ENCODE measurements at places on chromosomes 16 and 17.
A peak's percentile ranks its signal among the peaks of the same experiment; 100 is the strongest.

DNA sequence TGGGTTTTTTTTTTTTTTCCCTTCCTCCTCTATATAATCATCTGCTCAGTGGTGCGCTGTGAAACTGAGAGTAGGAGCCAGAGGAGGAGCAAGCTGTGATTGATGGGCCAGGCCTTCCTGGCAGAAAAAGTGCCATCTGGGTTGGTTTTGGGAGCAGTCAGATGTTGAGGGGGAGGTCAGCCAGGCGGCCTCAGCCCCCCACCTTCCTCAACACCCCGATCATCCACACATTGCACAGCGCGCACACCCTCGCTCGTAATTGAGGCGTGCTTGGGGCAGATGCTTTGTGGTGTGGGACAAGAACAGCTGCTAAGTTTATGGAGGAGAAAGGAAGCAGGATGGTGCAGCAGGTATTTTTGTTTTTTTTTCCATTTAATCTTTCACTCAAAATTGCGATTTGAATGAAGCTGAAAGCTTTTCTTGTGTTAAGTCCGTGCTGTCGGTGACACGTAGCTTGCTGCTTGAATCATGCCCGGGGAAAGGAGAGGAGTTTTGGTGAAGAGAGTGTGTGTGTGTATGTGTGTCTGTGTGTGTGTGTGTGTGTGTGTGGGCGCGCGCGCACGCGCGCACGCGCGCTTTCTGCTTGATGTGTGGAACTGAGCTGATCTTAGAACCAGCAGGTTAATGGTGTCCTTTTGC lies 177.4 kb downstream of the RBFOX1 start:
- no peak for DNase-seq

- DNase-seq = no peak
Observed at GRCh38 chr16:84245956-84246678, 6.3 kb upstream of the KCNG4 start.

DNA sequence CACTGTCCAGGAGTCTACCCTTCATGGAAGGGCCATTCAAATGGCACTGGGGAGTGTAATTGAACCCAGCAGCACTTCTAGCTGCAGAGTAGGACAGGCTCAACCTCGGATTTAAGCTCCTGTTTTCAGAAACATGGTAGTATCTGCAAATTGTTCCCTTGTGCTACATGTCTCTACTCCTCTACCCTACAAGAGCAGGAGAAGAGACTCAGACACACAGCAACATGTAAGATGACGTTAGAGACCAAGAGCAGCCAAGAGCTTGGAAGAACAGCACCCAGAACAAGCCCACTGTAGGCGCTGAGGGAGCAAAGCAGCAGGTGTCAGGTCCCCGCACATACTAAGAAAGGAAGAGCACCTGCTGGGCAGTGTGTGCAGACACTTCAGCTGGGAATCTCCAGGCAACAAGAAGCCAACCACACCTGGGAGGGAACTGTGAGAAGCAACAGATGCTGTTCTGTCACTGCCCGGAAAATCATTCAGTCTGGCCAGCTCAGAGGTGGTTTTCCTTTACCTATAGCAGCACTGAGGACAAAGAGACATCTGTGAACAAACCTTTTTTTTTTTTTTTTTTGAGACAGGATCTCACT lies 35.6 kb upstream of the MNT start:
- no peak for DNase-seq

- DNase-seq = peak; percentile 96
Observed at GRCh38 chr17:43469145-43469544, 14.6 kb upstream of the DHX8 start.

GRCh38 chr17:65403626-65404025 lies 157.8 kb downstream of the AXIN2 start:
- no peak for DNase-seq

GRCh38 chr17:16288860-16289571 lies 64.3 kb downstream of the CENPV start:
- no peak for DNase-seq

DNA sequence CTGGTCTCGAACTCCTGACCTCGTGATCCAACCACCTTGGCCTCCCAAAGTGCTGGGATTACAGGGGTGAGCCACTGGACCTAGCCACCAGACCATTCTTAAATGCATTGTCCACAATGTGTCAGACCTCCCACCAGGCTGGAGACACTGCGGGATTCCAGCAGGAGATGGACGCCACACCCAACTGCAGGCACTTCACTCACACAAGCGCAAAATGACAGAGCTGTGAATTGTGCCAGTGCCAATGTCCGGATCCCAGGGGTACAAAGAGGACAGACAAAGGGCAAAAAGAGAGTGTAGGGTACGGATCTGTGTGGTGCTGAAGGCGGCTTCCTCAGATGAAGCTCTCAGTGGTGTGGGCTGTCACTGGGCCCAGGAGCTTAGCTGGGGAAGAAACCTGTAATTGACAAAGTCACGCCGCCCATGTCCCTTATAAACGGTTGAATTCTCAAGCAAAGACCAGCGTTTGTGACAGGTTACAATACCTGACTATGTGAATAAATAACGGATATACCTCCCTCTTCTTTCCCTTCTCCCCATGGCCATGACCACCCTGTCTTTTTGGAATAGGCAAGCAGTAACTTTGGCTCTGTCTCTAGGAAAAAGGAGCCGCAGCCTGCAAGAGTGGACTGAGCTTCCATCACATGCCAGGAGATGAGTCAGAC lies 40.0 kb downstream of the HS3ST3A1 start:
- DNase-seq = no peak

DNA sequence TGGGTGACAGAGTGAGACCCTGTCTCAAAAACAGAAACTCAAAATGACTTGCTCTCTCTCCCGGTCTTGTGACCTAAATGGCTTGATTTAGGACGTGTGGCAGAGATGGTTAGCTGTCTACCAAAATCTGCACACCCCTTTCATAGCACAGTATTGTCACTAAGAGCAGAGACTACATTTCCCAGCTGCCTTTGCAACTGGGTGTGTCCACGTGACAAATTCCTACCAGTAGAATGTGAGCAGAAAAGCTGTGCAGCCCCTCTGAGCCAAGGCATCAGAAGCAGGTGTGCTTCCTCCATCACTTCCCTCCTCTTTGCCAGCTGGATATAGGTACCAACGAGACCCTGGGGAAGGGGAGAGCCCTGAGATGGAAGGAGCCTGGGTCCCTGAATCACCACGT lies 25.5 kb downstream of the GPR142 start:
- DNase-seq = no peak

GRCh38 chr16:51532551-51532950 lies 381.5 kb upstream of the SALL1 start:
- DNase-seq = no peak

DNA sequence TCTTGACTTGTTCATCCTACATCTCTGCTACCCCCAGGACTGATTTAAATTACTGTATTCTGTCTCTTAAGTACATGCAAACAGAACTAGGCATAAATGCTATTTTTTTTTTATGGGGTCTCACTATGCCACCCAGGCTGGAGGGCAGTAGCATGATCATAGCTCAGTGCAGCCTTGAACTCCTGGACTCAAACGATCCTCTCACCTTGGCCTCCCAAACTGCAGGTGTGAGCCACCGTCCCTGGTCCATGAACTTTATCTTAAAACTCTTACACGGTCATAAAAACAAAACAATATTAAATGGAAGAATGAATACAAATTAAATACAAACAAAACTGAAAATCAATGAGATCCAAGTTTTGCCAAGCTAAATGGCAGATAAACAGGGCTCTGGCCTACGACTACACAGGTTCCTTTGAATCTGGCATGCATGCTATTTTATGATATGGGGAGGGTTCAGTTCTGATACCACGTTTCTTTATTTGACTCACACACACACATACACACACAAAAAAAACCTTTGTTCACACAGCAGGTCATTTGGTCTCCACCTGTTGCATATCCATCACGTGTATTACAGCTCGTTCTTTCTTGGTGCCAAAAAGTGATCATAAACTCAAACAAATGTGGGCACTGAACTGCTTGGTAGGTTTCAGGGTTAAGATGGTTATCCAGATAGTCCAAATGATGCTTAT lies 1.1 kb upstream of the PKD1L3 start:
- no peak for DNase-seq

- no peak for DNase-seq
Observed at GRCh38 chr17:60645918-60646523, 31.6 kb upstream of the BCAS3 start.

DNA sequence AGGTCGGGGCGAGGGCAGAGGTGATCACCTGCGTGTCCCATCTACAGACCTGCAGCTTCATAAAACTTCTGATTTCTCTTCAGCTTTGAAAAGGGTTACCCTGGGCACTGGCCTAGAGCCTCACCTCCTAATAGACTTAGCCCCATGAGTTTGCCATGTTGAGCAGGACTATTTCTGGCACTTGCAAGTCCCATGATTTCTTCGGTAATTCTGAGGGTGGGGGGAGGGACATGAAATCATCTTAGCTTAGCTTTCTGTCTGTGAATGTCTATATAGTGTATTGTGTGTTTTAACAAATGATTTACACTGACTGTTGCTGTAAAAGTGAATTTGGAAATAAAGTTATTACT lies 28.9 kb downstream of the STH start:
- DNase-seq = no peak

- peak; percentile 28 for DNase-seq
Observed at GRCh38 chr17:10266296-10266876, 68.0 kb upstream of the GAS7 start.

DNA sequence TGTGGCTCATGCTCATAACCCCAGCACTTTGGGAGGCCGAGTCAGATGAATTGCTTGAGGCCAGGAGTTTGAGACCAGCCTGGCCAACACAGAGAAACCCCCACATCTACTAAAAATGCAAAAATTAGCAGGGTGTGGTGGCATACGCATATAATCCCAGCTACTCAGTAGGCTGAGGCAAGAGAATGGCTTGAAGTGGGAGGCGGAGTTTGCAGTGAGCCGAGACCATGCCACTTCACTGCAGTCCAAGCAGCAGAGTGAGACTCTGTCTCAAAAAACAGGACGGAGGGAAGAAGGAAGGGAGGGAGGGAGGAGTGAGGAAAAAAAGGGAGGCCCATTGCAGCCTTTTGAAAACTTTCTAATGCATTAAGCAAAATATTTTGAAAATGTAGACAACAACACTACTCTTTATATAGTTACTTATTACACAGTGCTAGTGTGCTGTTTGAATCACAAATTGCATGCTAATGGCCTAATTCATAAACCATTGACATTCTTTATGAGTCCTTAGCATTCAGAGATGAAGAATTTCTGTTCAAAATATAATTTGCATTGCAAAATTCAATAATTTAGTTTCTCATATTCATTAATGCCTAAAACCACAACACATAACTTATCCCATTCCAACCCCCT lies 59.4 kb downstream of the TMEM114 start:
- DNase-seq = no peak

DNA sequence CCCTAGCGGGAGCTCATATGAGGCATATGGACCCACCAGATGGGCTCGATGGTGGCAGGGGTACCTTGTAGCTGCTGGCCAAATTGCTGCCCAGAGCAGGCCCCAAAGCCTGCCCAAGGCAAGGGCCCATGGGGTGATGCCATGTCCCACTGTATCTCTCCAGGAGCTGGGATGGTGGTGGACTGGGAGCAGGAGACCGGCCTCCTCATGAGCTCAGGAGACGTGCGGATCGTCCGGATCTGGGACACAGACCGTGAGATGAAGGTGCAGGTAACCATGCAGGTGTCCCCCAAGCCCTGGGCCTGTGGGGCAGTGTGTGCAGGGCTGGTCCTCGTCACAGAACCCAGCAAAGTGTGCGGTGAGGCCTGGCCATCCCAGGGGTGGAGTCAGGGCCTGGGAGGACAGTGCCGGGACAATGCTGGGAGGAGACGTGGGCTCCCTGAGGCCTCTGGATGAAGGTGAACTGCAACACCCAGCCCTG lies 34.1 kb upstream of the CHMP6 start:
- DNase-seq = no peak

DNA sequence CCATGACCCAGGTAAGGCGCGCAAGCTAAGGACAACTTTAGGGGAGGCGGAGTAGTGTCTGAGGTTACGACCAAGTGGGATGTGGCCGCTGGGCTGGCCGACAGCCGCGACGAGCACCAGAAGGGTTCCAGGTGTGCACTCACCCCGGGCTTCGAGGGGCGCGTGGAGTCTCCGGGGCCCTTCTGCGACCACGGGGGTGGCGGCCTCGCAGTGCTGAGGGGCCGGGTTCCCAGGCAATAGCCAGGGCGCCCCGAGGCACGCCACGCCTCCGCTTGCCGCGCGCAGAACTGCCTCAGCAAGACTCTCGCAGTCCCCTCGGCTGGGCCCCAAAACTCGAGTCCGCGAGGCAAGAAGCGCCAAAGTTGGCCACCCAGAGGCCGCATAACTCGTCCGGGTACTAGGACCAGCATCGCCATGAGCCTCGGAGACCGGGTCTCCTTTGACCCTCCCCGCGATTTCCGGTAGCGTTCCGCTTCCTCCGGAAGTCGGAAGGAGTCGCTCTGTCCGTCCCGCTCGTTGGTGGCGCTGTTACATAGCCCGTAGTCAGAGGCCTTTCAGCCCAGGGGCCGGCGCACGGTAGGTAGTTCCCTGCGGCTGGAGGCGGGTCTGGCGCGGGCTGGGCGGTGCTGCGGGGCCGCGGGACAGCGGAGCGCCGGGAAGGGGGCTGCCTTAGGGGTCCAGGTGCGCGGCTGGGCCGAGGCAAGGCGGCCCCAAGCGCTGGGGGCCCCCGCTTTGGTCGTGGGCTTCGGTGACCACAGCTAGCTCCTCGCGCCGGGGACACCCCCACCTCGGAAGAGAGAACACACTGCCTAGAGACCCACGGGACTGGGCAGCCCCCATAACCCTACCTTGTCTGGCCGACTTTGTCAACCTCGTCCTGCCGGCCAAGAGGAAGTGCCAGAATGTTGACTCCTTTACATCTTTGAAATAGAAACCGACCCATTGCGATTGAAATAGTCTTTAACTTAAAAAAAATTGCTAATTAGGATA lies at the start of the genes ADPRM and SCO1:
TSS of gene ADPRM (plus strand) at position 503 of the 990 bp plus-strand sequence. CDS start 7,333 bp downstream, outside the sequence.
TSS of gene SCO1 (minus strand) at position 442 of the 990 bp plus-strand sequence. CDS start at position 416, 26 bp downstream.
- peak; percentile 91 for DNase-seq

- DNase-seq = no peak
Observed at GRCh38 chr16:10338426-10338825, 47.4 kb upstream of the ATF7IP2 start.

- DNase-seq = no peak
Observed at GRCh38 chr16:67992661-67993206, 6.5 kb downstream of the DPEP2 start.

GRCh38 chr16:25317732-25318316 lies 60.2 kb upstream of the ZKSCAN2 start:
- no peak for DNase-seq

DNA sequence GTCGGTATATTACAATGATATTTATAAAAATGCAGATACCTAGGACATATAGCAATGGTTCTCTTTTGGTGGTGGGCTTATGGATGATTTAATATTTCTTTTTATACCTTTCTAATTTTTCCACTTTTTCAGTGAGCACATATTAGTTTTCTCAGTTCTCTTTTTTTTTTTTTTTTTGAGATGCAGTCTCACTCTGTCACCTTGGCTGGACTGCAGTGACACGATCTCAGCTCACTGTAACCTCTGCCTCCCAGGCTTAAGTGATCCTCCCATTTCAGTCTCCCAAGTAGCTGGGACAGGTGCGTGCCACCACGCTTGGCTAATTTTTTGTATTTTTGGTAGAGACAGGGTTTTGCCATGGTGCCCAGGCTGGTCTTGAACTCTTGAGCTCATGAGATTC lies 15.1 kb downstream of the MAP3K14 start:
- DNase-seq = no peak

Measured in AG10803 (cell line).